ENCODE measurements at places on chromosomes 16 and 17.

DNA sequence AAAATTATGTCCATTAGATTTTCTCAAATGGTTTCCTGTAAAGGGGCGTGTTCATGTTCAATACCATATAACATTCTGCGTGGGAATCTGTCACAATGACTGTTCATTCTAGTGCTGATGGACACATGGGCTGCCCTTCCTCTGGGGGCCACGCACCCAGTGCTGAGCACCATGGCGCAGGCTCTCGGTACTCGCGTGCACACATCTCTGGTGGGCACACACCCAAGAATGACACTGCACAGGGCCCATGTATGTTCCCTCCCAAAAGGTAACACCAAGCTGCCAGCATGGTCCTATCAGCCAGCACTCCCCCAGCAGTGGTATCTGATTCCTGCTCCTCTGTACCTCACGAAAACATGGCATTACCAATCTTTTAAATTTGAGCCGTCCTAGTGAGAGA is 13.7 kb downstream of the B9D1 start:
- DNase-seq, result no peak

- no peak for DNase-seq
Measured at GRCh38 chr16:22890976-22891375, 77.0 kb downstream of the HS3ST2 start.

DNA sequence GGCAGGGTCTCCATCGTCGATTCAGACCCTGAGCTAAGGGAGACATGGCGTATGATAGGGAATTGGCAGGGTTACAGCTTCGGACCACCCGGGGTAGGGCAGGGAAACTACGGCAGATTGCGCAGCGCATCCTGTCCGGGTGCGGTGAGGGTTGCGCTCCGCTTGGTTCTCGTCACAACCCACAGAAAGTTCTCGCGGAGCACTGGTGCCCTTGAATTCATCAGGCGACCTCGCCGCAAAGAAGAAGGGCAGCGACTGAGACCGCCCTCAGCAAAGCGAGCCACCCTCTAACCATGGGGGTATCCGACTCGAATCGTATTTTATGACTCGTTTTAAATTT is 1.2 kb downstream of the HS3ST3B1 start:
- DNase-seq, result peak; percentile 44

DNA sequence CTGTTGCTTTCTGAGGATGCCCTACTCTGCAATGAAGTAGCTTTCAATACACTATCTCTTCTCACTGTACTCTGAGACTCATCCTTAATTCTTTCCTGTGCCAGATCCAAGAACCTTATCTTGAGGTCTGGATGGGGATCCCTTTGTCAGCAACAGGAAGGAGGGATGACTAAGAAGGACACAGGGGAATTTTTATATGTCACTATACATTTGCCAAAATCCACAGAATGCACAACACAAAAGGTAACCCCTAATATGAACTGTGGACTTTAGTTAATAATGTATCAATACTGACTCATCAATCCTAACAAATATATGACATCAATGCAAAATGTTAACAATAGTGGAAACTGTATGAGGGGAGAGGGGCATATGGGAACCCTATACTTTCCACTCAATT is 4.7 kb upstream of the RBBP6 start:
- no peak for DNase-seq

DNA sequence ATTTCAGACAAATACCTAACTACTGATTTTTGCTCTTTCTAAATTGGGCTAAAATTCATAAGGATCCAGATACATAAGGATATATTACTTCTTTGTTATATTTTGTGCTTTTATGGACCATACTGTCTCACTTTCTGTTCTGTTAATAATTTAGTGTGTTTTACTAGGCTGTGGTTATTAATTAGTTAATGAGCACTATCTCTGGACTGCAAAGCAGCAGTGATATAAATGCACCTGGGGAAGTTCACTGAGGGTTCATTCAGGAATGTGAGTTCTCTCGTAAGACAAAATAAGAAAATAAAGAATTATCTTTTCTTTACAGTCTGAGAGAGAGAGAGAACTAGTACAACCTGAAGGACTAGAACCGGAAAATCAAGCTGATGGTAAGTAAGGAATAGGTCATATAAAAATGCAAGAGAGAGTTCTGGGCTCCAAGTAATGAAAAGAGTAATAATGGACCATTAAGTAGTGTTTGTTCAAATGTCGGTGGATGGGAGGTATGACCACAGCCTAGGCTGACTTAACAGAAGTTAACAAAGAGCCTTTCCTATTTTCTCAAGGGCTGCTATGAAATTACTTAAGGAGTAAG is 55.6 kb downstream of the IKZF3 start:
- no peak for DNase-seq

DNA sequence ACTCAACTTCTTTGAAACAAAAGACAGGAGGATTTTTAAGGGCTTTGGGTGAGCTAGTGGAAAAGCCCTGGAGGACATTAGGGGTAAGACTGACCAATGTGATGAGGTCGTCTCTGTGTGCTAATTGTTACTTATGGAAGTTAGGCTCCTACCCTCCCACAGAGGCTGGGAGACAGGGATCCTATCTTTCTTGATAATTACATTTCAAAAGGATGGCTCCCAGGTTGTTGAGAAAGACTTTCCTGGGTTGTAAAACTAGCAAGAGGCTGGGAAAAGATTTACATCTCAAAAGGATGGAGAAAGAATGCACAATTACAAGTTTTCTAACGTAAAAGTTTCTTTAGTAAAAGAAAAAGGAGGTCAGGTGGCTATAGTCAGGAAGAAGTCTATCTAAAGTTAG is 605.8 kb upstream of the GOT2 start:
- no peak for DNase-seq

GRCh38 chr16:11135464-11135973 is 120.5 kb downstream of the SOCS1 start:
- no peak for DNase-seq

DNA sequence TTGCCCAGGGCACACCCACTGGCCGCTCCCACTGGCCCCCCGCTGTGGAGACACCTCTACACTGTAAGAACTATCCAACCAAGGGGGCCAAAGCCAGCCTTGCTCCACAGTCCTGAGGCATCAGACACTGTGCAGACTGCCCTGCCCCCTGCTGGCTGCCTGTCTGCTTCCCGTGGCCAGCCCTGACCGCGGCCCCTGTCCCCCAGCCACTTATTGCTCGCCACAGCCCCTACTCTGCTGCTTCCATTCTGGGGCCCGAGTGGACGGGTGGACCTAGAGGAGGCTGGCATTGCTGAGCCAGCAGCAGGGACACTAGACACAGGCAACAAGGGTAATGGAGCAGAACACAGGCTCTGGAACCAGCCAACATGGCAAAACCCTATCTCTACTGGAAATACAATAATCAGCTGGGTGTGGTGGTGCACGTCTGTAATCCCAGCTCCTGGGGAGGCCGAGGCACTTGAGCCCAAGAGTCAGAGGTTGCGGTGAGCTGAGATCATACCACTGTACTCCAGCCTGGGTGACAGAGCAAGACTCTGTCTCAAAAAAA is 19.7 kb upstream of the LRRC37A3 start:
- DNase-seq, result peak; percentile 32

DNA sequence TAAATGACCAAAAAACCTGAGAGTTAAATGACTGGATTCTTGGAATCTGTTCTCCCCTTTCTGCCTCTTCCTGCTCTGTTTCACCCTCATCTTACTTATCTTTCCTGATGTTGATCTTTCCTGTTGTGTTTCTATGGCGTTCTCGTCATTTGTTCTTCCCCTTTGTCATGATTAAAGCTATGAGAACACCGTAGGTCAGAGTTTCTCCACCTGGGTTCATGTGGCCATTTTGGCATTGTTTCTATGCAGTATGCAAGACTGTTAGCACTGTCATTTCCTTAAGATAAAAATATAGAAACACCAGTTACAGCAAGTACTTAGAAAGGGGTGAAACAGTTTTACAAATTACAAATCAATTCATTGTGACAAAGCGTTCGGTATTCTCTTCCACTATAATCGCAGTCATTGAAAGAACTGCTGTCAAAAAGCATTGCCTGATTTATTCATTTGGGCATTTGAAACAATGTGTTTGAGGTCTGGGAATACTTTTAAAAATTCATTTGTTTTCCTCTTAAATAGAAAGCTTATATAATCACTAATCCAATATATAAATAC is 166.0 kb downstream of the PHKB start:
- no peak for DNase-seq
